Coronary artery (tissue), 2 donors: ENCODE measurements at places on chromosomes 12 and 14.

- DNase-seq = no peak
These were observed 27.5 kb downstream of the RHOJ start for GRCh38 chr14:63231766-63232165.

DNA sequence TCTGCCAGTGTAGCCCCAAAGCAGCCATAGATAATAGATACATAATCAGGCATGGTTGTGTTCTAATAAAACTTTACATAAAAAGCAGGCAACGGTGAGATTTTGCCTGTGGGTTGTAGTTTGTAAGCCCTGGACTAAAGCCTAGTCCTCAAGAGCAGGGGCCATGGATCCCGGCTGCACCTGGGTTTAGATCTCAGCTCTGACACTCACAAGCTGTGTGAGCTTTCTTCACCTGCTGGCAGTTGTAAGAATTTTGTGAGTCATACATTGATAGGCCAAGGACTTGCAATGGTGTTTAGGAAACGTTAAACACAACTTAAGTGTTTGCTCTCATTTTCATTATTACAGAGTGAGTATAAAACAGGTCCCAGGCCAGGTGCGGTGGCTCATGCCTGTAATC is 395.8 kb upstream of the TBX3 start:
- no peak for DNase-seq

DNA sequence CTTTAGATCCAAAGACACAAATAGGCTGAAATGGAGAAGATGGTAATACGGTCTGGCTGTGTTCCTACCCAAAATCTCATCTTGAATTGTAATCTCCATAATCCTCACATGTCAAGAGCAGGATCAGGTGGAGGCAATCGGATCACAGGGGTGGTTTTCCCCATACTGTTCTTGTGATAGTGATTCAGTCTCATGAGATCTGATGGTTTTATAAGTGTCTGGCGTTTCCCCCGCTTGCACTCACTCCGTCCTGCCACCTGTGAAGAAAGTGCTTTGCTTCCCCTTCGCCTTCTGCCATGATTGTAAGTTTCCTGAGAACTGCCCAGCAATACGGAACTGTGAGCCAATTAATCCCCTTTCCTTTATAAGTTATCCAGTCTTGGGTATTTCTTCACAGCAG is 1795.5 kb upstream of the FLRT2 start:
- no peak for DNase-seq

- DNase-seq = no peak
These were observed 90.3 kb downstream of the KCNK10 start for GRCh38 chr14:88232771-88233170.

GRCh38 chr12:5584412-5585175 is 152.7 kb downstream of the NTF3 start:
- no peak for DNase-seq

DNA sequence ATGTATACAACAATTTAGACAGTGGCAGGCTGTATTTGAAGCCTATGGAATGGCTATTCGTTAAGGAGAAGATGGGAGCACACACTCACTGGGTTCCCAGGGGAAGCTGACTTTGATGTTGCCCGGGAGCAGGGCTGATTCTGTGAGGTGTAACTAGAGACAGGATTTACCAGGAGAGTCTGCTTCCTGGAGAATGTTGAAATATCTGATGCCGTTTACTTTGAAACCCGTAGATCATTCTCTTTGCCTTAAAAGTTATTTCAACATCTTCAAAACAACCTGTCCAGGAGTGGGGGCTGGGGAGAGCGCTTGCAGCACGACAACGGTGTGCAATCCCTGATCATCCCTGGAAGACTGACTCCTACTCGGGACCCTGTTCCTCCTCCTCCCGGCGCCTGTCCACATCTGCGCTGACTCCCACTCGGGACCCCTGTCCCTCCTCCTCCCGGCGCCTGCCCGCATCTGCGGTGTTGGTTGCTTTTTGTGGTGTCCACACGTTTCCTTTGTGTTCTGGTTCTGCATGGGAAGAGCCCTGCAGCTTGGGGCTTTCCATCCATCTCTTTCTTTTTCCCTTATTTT is 72.6 kb downstream of the AACS start:
- no peak for DNase-seq

DNA sequence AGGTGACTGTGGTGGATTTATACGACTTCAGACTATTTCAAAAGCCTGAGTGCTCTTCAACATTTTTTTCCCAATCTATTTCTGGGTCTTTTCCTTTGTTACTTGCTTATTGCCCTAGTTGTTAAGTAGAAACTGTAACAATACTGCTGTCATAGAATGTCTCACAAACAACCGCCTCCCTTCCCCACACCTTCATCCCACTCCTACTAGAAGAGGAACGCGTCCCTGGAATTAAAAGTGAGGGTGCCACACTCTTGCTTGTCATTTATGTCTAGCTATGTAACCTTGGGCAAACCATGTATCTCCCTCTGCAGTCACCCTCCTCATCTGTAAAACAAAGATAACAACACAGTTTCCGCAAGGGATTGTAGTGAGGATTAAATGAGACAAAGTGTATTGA is 8.6 kb downstream of the BRAP start:
- no peak for DNase-seq

GRCh38 chr14:71668186-71668912 is 263.9 kb upstream of the RGS6 start:
- DNase-seq = no peak

GRCh38 chr12:132276827-132277373 is 52.5 kb downstream of the GALNT9 start:
- DNase-seq = no peak

GRCh38 chr14:102973706-102974285 is 51.3 kb downstream of the AMN start:
- DNase-seq = no peak

- no peak for DNase-seq
These were observed 57.1 kb downstream of the NKX2-1 start for GRCh38 chr14:36462890-36463289.

DNA sequence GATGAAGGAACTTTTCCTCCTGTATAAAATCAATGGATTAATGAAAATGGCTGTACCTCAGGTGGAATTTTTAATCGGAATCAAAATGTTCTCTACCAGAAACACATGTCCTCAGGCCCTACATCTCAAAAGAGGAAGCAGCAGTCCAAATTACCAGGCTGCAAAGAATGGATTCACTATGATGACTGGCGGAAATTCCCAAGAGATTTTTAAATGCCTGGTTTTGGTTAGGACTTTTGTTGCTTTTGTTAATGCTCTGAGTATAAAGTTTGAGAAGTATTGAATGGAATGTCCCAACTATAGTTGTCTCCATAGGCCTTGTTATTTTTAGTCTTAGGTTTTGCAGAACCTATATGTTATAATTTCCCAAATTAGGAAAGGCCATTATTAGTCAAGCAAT is 11.2 kb upstream of the IFNG start:
- DNase-seq = no peak

DNA sequence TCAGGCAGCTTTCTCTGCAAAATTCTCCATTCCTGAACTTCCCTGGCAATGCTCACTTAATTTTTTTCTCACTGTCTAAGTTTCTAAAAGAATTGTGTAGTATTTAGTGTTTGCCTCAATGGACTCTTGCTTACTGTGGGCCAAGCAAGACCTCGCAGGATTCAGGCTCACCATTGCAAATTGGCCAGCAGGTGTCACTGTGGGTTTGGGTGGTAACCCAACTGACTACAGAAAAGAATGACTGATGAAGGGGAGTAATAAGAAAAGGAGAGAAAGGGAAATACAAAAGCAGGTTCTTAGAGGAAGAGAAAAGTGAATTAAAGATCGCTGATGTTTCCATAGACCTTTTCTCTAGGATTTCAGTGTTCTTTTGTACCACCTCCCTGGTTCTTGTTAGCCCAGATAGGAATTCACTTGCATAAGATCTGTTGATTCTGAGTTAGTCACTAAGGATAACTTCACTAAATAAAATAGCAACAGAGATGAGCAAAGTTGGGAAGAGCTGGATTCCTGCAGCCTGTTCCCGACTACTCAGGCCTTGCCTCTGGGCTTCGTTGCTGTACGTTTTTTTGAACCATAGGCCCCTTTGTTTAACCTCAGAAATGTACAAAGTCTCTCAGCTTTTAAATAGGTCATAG is 386.5 kb upstream of the DDHD1 start:
- DNase-seq = no peak

- DNase-seq = no peak
These were observed 488.0 kb upstream of the STXBP6 start for GRCh38 chr14:25537846-25538455.

DNA sequence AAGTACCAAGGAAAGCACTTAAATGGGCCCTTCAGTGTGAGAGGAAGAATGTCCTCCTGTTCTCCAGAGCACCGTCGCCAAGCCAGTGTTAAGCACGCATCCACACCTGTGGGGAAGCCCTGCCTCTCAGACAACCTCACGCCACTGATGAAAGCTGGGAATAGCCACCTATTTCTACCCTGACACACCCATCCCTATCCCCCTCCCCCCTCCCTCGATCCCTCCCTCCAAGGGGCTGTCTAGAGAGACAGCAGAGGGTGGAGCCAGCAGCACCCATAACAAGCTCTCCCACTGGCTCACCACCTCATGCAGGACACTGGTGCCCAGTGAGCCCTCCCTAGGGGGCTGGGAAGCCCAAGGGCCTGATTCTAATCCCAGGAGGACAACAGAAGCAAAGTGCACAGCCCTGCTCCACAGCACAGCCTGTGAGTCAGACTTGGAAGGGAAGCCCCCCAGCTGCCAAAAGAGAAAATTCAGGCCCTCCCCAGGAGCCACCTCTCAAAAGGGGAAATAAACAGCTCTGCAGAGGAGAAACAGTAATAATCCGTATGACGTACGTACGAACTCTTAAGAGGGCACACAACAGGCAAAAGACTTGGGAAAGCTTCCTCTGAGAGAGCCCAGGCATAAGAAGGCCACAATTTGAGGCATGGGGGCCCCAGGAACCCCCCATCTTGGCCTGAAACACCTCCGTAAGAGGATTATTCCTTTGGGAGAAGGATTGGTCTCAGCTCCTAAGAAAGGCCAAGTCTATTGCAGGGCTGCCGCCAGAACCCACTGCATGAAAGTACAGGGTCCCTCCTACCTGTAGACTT is 7.8 kb downstream of the PITPNM2 start:
- DNase-seq = peak; percentile 72

GRCh38 chr12:96210376-96211055 is 16.3 kb downstream of the ELK3 start:
- DNase-seq = peak; percentile 65

- DNase-seq = no peak
These were observed 27.0 kb upstream of the CPM start for GRCh38 chr12:68959891-68960464.

GRCh38 chr12:38158428-38159091 is 158.0 kb upstream of the ALG10B start:
- DNase-seq = no peak

GRCh38 chr14:49058511-49058910 is 527.7 kb downstream of the RPS29 start:
- no peak for DNase-seq

GRCh38 chr12:126248871-126249403 is 1183.7 kb downstream of the AACS start:
- no peak for DNase-seq

DNA sequence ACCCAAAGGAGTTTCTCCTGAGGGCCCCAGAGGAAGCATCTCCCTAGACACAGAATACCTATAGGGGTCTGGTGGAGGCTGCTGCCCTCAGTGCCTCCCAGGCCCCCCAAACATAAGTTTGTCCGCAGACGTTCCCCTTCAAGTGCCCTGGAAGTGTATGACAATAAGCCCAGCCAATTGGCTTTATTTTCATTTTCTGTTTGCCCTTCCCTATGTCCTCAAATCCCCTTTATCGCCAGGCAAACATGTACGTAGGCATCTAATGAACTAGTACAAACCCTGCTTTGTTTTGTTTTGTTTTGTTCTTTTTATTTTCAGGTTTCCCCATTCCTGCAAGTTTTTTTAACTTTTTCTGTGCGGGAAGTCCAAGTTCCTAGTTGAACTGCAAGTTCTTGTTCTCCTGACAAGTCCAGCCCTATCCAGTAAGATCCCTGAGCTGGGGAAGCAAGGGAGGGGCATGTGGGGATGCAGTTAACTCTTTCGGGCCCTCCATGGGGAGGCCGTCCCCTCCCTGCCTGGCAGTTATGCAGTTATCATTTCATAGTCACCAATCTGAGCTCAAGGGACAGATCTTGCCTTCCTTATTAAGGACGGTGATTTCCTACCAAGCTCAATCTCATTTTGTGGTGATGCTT is 141.9 kb downstream of the KCNA5 start:
- no peak for DNase-seq

DNA sequence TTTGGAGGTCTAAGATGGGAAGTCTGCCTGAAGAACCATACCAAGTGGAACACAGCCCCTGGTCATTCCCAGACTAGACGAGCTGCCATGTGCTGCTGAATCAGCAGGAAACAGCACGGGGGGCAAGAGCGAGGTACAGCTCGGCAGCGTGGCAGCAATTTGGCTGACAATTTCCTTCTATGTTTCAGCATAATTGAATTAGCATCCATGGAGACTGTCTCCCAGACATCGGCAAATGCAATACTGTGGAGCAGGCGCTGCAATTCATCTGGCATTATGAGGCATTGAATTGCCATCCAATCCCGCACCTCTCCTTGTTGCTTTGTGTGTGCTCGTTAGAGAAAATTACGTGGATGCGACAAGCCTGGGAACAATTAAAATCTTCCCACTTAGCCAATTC is 46.0 kb upstream of the CCDC60 start:
- DNase-seq = no peak

DNA sequence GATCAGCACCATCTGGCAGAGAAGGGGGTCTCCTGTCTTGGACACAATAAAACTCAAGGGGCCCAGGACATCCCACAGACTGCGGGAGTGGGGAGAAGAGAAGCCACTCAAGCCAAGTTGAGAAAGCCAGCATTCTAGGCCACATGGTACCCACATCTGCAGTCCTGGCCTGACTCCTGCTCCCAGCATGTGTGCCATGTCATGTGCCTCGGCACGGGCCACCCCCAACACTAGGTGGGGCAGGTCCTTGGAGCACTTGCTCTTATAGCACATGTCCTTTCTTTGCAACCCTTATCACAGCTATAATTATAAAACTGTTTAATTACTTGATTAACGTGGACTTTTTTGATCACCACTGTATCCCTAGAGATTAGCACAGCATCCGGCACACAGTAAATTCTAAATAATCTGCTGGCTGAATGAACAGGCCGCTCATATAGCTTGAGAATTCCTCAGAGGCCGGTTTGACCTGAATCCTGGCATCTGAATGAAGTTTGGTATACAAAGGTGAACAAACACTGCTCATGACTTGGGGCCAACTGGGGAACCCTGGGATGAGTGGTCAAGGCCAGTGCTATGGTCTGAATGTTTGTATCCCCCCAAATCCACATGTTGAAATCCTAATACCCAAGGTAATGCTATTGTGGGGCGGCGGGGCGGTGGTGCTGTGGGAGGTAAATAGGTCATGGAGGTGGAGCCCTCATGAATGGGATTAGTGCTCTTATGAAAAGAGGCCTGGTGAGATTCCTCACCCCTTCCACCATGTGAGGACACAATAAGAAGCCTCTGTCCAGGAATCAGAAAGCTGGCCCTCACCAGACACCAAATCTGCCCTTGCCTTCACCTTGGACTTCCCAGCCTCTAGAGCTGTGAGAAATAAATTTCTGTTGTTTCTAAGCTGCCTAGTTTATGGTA is 6.6 kb downstream of the NCKAP5L start:
- no peak for DNase-seq

DNA sequence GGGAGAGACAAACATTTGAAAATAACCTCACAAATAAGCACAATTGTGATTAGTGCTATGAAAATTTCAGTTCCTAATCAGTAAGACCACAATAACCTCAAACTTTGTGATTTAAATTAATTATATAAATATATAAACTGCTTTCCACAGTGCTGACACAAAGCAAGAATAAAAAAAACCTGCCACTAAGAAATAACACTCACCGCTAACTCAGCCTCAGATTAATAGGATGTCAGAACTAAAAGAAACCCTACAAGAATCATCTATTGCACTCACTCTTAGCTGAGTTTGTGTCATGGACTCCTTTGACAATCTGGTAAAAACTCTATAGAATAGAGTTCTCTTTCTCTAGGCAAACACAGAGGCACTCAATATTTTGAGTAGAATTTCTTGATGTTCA is 68.4 kb downstream of the SLC41A2 start:
- no peak for DNase-seq
